ENCODE measurements at places on chromosomes 3 and 15.

DNA sequence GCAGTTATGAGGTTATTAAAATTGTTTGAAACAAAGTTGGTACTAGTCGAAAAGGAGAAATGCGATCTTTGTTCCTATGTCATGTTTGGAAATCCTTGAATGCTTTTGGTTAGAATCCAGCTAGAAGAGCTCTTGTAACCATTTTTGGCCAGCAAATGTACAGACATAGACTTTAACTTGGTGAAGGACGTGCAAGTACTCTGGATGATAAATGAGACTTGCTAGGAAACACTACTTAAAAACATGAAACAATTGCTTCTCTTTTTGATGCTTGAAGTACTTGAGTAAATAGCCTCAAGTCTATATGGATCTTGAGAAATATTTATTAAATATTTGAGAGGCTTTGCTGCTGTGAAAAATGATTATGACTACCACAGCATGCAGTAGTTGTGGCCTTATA is 95.8 kb downstream of the CADM2 start:
- no peak overlapping the region for H3K27ac ChIP-seq
- no peaks in the 10 kb centered on the region for H3K36me3 ChIP-seq
- H3K4me3 ChIP-seq, result no peak overlapping the region

GRCh38 chr15:70907784-70908471 is 15.3 kb downstream of the LRRC49 start:
- no peaks in the 10 kb centered on the region for H3K27me3 ChIP-seq
- DNase-seq, result no peak
- no peak overlapping the region for H3K4me3 ChIP-seq
- H3K4me1 ChIP-seq, result no peaks in the 10 kb centered on the region
- H3K36me3 ChIP-seq, result no peaks in the 10 kb centered on the region

- no peak for DNase-seq
- no peak overlapping the region for H3K4me3 ChIP-seq
- no peaks in the 10 kb centered on the region for H3K4me1 ChIP-seq
- no peaks in the 10 kb centered on the region for H3K36me3 ChIP-seq
- no peaks in the 10 kb centered on the region for H3K27me3 ChIP-seq
These were observed 13.2 kb upstream of the SECISBP2L start for GRCh38 chr15:49059491-49059890.

GRCh38 chr15:74828835-74829234 is 2.4 kb downstream of the CPLX3 start:
- H3K27ac ChIP-seq, result no peak overlapping the region
- no peaks in the 10 kb centered on the region for H3K36me3 ChIP-seq
- H3K27me3 ChIP-seq, result no peaks in the 10 kb centered on the region
- peaks cover 28% of the 10 kb centered on the region for H3K4me1 ChIP-seq
- no peak for DNase-seq

DNA sequence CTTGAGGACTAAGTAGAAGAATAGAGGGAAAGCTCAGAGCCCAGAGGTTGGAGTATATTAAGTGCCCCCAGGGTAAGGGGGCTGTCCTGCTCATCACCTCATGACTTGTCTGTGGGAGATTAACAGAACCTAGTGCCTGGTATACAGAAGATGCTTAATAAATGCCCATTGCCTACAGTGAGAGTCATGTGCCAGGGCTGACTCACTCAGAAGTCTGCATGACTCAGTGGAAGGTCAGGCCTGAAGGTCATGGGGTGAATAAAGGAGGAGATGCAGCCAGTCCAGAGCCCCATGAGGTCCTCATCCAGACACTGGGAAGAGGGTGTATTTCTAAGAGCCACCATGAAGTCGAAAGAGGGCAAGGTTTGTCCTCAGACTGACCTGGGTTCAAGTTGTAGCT is 62.5 kb upstream of the TLE3 start:
- H3K4me3 ChIP-seq, result no peak overlapping the region
- H3K4me1 ChIP-seq, result peaks cover 45% of the 10 kb centered on the region
- H3K27ac ChIP-seq, result no peak overlapping the region

GRCh38 chr3:31968927-31969418 is 12.1 kb downstream of the OSBPL10 start:
- H3K36me3 ChIP-seq, result no peaks in the 10 kb centered on the region

- peak; percentile 72 for DNase-seq
- H3K27ac ChIP-seq, result no peak overlapping the region
- no peaks in the 10 kb centered on the region for H3K36me3 ChIP-seq
- H3K27me3 ChIP-seq, result no peaks in the 10 kb centered on the region
- H3K4me1 ChIP-seq, result peaks cover 23% of the 10 kb centered on the region
- no peak overlapping the region for H3K4me3 ChIP-seq
These were observed 30.6 kb upstream of the RASA2 start for GRCh38 chr3:141456301-141456625.

- no peak overlapping the region for H3K4me3 ChIP-seq
- H3K36me3 ChIP-seq, result no peaks in the 10 kb centered on the region
- no peak for DNase-seq
- H3K27ac ChIP-seq, result no peak overlapping the region
These were observed 5.7 kb upstream of the TBC1D2B start for GRCh38 chr15:78083186-78083585.

GRCh38 chr3:9401986-9402385 is 4.6 kb downstream of the SETD5 start:
- no peaks in the 10 kb centered on the region for H3K36me3 ChIP-seq
- no peak for DNase-seq
- no peaks in the 10 kb centered on the region for H3K4me1 ChIP-seq
- H3K27me3 ChIP-seq, result no peaks in the 10 kb centered on the region

DNA sequence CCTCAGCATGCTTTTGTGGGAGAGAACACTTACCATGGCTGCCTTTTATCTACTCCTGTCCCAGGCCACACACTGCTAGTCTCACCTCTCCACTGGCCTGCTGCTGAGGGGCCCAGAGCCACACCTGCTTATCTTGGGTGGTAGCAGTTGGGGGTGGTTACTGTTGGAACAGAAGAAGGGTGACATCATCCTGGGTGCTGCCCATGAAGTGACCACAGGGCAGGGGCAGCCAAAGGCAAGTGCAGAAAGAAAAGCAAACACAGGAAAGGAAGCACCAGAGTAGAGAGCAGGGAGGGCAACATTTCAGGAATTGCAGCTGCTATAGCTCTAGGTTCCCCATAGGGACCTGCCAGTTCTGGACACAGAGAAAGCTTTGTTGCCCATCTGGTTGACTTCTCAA is 345.2 kb downstream of the VPS13C start:
- no peak for DNase-seq
- H3K4me3 ChIP-seq, result no peak overlapping the region
- no peaks in the 10 kb centered on the region for H3K27me3 ChIP-seq
- no peak overlapping the region for H3K27ac ChIP-seq
- no peaks in the 10 kb centered on the region for H3K36me3 ChIP-seq

DNA sequence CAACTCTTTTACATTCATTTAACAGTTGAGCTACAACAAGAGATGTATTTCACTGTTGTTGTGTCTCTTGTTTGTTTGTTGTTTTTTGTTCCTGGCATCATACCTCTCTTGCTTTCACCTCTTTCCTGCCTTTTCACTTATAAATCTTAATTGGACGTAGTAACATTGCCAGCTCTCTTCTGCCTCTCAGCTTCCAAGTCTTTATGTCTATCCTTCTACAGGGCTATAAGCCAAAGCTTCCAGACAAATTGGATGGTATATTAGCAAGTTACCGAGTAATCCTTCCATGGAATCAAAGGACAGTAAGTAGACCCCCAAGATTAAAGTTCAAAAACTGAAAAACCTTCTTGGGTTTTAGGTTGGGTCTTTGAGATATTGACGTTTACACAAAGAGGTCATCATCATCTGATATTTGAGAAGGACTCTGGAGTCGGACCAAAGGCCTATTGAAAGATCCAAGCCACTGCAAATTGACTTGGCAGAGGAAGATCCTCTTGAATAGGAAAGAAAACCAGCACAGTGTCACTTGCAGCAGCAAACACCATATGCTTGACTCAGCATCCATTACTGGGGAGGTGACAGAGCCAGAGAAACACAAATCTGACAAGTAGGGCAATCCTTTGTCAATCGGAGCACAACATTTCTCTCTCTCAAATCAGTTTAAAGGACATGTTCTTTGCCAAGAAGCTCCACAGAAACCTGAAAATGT is 648.5 kb upstream of the NR2F2 start:
- no peaks in the 10 kb centered on the region for H3K4me1 ChIP-seq
- no peak overlapping the region for H3K4me3 ChIP-seq
- no peak for DNase-seq
- H3K27ac ChIP-seq, result no peak overlapping the region
- H3K36me3 ChIP-seq, result no peaks in the 10 kb centered on the region

DNA sequence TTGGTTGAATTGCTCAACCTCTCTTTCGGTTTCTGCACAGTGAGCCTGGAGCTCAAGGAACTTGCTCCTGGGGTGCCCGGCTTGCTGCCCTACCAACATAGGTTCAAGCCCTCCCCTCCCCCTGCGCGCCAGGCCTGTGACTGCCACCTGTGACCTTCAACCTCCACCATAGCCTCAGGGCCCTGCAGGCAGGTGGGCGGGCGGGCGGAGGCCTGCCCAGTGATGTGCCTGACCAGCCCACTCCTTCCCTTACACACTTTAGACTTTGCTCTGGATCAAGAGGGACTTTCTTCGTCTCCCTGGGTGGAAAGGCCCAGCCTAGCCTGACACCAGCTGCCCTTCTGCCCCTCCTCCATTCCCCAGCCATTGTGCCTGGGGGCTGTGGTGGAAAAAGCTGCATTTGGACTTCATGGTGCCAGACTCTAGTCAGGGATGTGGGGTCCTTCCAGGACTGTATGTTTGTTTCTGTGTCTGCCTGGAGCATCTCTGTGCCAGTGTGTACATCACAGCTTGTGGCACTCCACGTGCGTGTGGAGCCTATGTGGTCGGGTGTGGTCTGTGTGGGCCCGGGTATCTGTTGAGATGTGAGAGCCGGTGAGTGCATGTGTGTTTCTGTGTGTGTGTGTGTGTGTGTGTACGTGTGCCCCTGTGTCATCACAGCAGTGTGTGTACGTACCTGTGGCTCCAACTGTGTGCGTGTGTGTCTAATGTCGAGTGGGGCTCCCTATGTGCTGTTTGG is 9.5 kb downstream of the PRKCD start:
- H3K4me3 ChIP-seq, result no peak overlapping the region
- H3K36me3 ChIP-seq, result peaks cover 10% of the 10 kb centered on the region
- no peak for DNase-seq
- no peaks in the 10 kb centered on the region for H3K27me3 ChIP-seq

DNA sequence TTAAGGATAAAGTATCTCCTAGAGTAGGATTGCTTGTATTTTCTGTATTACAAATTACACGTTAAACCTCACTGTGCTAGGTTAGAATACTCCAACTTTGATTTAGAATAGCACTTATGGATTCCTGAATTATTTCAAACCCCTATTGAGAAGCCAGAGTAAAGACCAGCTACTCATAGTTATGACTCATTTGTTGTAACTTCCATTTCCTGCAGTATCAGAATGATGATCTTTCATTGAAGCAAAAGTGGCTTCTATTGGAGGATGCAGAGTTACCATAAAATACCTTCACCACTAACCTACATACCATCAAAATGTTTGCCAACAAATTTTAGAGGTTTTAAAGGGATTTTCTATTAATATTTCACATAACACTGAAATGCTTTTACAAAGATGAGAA is 1322.7 kb upstream of the ALCAM start:
- H3K36me3 ChIP-seq, result no peaks in the 10 kb centered on the region
- no peak overlapping the region for H3K27ac ChIP-seq
- no peaks in the 10 kb centered on the region for H3K27me3 ChIP-seq

DNA sequence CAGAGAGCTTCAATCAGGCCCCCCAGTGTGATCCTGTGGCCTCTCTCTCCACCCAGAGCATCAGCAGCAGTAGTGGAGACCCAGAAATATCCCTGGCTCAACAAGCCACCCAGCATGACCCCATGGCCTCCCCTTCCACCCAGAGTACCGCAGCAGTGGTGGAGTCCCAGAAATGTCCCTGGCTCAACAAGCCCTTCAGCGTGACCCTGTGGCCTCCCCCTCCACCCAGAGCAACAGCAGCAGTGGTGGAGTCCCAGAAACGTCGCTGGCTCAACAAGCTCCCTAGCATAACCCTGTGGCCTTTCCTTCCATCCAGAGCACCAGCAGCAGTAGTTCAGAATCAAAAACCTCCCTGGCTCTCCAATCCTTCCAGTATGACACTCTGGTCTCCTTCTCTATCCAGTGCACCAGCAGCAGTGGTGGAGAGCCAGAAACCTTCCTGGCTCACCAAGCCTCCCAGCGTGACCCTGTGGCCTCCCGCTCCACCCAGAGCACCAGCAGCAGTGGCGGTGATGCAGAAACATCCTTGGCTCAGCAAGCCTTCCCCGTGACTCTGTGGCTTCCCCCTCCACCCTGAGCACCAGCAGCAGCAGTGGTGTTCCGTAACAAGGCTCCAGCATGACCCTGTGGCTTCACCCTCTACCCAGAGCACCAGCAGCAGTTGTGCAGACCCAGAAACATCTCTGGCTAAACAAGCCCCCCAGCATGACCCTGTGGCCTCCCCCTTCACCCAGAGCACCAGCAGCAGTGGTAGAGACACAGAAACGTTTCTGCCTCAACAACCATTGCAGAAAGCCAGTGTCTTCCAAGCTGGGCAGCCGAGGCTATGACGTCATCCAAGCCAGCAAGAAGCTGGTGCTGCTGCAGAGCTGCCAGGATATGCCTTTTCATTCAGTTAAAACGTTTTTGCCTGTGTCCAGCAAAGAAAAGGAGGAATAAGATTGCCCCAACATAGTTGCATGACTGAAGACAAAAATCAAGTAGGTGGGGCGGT is 61.3 kb upstream of the TAMM41 start:
- no peak overlapping the region for H3K27ac ChIP-seq
- no peak for DNase-seq
- no peak overlapping the region for H3K4me3 ChIP-seq
- H3K27me3 ChIP-seq, result no peaks in the 10 kb centered on the region
- H3K36me3 ChIP-seq, result no peaks in the 10 kb centered on the region
- no peaks in the 10 kb centered on the region for H3K4me1 ChIP-seq

- no peak for DNase-seq
- no peak overlapping the region for H3K4me3 ChIP-seq
- H3K36me3 ChIP-seq, result no peaks in the 10 kb centered on the region
- no peak overlapping the region for H3K27ac ChIP-seq
These were observed 6.9 kb downstream of the ISL2 start for GRCh38 chr15:76343313-76343996.
